ENCODE measurements at places on chromosomes 12 and 14. TPM values are rescaled to one million over a fixed set of nuclear protein-coding genes. Genes with fewer than 3 reads are reported as not detected.
A peak's percentile ranks its signal among the peaks of the same experiment; 100 is the strongest.

GRCh38 chr12:1350934-1351240 is 243.5 kb downstream of the FBXL14 start:
- DNase-seq = no peak

DNA sequence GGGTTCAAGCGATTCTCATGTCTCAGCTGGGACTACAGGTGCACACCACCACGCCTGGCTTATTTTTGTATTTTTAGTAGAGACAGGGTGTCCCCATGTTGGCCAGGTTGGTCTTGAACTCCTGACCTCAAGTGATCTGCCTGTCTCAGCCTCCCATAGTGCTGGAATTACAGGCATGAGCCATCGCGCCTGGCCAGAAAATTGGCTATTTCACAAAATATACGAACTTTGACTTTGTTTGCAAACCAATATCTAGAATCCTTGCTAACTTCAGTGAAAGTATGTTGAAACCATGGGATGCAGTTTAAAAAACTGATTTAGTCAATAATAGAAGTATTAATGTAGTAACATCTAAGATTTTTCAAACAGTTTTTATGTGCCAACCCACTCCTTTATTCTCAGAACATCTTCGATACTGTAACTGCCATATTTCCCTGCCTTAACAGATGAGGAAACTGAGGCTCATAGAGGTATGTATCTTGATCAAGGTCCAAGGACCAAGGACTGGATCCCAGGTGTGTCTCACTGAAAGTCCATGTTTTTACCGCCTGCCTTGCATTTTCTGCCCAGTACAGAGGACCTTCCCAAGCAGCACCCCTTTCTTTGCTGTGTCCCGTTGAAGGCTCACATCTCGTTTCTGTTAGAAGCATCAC is 54.5 kb downstream of the SMOC1 start:
- DNase-seq = no peak

- peak; percentile 92 for DNase-seq
Measured at GRCh38 chr12:48890657-48891418, 25.2 kb upstream of the RND1 start.

HCAR1 gene
- total RNA-seq = 6.1 TPM

GRCh38 chr14:96077983-96078624 is 38.9 kb downstream of the C14orf132 start:
- DNase-seq = peak; percentile 84

GRCh38 chr12:57087691-57088353 is 1.1 kb upstream of the NAB2 start:
- DNase-seq = no peak

DNA sequence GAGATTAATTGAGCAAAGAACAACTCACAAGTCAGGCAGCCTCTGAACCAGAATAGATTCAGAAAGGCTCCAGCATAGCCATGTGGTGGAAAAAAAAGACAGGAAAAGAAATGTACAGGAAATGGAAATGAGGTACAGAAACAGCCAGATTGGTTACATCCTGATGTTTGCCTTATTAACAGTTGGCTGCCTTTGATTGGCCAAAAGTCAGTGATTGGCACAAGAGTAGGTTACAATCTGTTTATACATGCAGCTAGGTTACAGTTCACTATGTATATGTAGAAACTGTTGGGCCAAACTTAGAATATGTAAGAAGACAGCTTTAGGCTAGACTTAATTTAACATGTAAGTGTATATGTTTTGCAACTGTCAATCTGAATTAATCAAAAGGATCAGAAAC is 118.9 kb downstream of the UNC79 start:
- DNase-seq = no peak

GRCh38 chr14:34065236-34065635 is 114.4 kb upstream of the EGLN3 start:
- DNase-seq = no peak

DNA sequence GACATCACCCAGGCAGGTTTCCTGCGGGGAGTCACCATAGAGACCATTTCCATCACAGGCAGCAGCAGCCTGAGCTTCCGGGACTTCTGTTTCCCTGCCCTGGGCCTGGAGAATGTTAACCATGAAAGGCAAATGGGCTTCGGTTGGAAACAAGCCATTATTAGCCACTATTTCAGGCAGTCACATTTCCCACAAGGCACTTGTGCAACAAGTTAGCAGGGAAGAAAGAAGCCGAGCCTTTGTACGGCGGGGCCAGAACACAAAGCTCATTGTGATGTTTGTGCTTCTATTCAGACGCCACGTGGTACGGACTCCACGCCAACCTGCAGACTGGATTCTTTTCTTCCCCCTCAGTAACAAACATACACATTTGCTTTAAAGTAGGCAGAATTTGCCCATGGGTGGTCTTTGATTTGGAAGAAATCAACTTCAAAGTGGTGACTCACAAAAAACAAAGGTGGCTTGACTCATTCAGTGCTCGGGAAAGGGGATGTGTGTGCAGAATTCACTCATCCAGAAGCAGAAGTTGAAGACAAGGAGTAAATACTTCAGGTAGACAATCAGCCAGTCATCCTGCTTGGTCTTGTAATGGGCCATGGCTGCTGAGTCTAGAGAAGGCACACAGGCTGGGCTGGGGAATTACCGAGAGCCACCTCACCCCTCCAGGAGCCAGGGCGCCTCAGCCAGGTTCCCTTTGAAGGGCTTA is 154.2 kb upstream of the PRMT8 start:
- no peak for DNase-seq

PPM1A gene
- 58.2 TPM for total RNA-seq

GRCh38 chr12:50326590-50327284 is 43.4 kb upstream of the LIMA1 start:
- DNase-seq = no peak

GRCh38 chr14:80447392-80447791 is 236.1 kb upstream of the DIO2 start:
- DNase-seq = no peak

- DNase-seq = no peak
Measured at GRCh38 chr12:50055831-50056638, 1.4 kb upstream of the ASIC1 start.

- DNase-seq = peak; percentile 85
Measured at GRCh38 chr14:105880616-105881015, 354.2 kb downstream of the TMEM121 start.

COL2A1 gene
- total RNA-seq = not detected

HOXC11 gene
- not detected for total RNA-seq

GRCh38 chr12:48285751-48286650 is 64.7 kb downstream of the ZNF641 start:
- DNase-seq = no peak

DNA sequence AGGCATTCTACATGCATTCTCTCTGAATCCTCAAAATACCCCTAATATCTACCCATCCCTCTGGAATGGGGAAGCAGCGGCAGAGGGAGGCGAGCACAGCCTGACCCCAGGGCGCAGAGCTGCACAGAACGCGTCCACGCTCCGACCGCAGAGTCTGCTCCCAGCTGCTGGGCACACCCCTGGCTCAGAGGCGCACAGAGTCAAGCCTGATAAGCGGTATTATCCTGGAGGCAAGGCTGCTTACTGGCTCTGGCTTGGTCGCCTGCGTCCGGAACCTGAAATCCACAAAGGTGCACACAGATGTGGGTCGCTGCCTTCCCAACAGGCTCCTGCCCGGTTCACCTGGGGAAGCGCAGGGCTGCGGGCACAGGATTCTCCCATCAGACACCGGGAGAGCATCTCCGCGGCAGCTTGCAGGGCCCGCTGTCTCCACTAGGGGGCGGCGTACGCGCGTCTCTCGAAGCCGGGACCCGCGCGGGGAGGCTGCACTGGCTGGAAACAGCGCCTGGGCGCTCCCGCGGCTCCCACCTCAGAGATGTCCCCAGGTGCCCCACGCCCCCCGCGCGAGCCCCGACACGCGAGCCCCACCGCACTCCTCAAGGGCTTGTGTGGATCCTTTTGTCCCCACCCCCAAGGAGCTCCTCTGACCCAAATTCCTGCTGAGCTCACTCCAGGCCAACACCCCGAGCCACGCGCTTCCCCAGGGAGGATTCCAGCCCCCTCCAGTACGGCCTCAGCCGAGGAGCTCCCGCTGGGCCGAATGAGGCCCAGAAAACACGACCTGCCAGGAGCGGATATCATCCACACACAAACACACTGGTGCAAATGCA is 120.1 kb upstream of the FZD10 start:
- peak; percentile 85 for DNase-seq

- no peak for DNase-seq
Measured at GRCh38 chr14:67002994-67003753, 186.1 kb upstream of the GARIN2 start.

- DNase-seq = no peak
Measured at GRCh38 chr14:100666403-100666802, 60.3 kb upstream of the DLK1 start.

DNA sequence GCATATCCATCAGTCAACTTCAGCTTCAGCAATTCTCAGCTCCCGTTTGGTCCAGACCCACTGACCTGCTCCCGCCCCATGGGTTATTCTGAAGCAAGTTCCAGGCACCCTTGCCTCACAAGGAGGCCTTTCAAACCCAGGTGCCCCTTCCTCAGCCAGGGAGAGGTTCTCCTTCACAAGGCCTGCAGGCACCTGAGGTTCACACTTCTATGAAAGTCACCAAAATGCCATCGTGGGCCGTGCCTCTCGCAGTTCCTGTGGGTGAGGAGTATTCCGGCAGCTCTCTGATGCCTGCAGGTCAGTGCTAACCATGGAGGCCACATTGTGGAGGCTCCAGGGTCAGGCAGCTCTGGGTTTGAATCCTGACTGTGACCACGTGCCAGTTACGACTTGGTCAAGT is 40.2 kb upstream of the BCL7A start:
- DNase-seq = no peak

DNA sequence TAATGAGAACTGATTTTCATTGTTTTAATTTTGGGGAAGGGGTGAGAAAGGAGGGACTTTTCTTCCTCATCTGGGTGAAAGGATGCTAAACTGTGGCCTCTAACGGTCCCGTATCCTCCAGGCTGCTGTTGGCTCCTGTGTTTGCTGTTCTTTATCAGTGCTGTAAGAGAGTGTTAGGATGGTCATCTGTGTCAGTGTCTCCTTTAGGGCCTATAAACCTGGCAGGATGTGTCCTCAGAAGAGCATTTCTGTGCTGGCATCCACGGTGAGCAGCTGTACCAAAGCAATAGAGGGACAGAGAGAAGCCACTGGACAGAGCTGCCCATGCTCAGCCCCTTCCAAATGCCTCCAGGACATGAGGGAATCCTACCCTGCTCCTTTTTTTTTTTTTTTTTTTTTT is 253.1 kb downstream of the ZFP36L1 start:
- DNase-seq = no peak

DNA sequence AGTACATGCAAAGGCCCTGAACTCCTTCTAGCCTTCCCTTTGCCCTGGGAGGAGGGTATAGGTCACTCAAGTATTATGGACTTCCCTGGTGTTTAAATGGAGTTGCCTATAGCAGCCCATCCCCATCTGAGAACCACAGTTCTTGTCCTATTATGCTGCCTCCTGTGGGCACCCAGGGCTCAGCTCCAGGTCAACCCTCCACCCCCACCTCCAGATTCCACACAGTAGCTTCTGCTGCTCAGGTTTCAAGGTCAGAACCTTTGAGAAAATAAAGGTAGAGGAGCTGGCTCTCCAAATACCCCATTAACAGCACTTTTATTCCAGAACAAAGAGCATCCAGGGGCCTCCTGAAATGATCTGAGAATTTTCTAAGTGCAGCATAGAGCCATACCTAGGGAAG is 57.4 kb downstream of the ACTN1 start:
- no peak for DNase-seq

TSPAN19 gene
- total RNA-seq = not detected

KRT5 gene
- total RNA-seq = 3.0 TPM

HOXC4 gene
- total RNA-seq = 2.2 TPM

FAIM2 gene
- 0.35 TPM for total RNA-seq

DNA sequence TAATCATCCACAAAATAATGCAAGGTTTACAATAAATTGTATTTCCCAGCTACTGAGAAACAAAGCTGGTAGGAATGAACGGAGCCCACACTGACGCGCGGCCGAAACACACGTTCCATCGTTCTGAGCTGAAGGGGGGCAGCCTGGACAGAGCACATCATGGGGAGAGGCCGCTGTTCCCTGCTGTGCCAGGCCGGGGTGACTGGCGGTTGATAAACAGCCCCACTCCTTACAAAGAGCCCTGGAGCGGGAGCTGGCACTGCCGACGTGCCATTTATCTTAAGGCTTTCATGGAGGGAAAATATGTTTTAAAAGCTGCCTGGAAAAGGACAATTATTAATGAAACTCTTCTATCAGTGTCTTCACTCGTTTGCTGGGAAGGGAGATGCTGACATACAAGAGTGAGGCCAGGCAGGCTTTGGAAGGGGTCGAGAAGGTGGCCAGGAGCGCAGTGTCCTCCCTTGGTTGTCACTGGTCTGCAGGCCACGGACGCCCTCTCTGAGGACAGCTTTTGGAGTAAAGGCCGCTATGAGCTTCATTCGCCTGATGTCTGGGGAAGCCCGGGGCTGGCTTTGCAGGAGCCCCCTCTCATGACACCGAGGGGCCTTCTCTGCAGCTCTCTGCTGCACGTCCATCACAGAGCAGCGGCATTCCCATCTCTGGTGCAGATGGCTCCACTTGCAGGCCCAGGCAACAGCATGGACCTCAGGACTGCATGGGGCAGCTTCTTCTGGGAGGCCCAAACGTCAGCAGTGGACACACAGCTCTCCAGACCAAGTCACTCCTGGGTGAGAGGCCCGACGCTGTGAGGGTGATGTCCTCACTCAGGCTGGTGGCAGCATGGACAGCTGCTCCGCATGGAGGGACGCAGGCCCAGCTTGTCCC is 355.3 kb upstream of the SFSWAP start:
- no peak for DNase-seq

HPD gene
- total RNA-seq = 2.2 TPM

DNA sequence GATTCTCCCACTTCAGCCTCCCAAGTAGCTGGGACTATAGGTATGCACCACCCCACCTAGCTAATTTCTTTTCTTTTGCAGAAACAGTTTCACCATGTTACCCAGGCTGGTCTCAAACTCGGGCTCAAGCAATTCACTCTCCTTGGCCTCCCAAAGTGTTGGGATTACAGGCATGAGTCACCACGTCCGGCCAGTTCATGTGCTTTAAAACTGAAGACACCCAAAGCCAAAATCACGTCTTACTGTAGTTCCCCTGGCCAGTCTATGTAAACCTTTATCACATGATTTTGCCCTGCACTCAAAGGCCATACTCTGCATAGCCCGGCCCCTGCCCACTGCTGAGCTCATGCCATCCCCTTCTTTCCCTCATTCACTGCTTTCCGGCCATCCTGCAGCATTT is 4.5 kb downstream of the ALKBH2 start:
- no peak for DNase-seq

GRCh38 chr12:14892726-14893505 is 7.3 kb upstream of the MGP start:
- no peak for DNase-seq

GRCh38 chr12:20409607-20410377 is 41.5 kb downstream of the PDE3A start:
- DNase-seq = no peak

CLEC14A gene
- total RNA-seq = 35.6 TPM
